ENCODE measurements at places on chromosomes 1 and 21. TPM values are rescaled to one million over a fixed set of nuclear protein-coding genes. Genes with fewer than 3 reads are reported as not detected.

DNA sequence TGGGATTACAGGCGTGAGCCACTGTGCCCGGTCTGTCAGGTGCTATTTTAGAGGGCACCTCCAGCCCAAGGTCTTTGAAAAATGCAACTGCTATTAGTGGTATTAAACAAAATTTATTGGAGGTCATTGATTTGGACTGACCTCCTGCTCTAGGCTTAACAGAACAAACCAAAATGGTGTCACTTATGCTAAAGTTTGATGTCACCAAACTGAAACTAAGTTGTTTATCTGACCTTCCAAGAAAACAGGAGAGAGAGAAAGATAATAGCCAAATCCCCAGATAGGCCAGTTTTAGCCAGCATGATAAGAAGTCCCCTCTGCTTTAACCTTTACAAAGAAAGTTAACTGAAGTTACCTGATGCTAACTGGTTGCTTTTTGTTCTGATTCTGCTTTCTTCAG lies 8.1 kb upstream of the INAVA start:
- H3K27me3 ChIP-seq, result no peaks in the 10 kb centered on the region
- peak overlapping the region; percentile 57 for H3K27ac ChIP-seq
- no peaks in the 10 kb centered on the region for H3K36me3 ChIP-seq

DNA sequence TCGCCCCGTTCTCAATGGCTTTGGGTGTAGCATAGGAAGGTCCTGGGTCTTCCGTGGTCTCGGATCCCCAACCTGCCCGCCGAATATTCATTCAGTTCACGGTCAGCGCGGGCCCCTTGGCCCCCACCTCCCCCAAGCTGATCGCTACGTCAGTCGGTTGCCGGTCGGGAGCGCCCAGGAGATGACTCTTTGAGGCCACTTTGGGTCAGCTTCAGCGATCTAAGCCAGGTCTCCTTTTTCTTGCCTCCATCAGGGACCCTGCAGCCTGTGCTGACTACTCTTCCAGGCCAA lies 12.8 kb downstream of the HLX start:
- H3K4me1 ChIP-seq, result no peaks in the 10 kb centered on the region
- H3K27me3 ChIP-seq, result peaks cover 12% of the 10 kb centered on the region
- H3K36me3 ChIP-seq, result no peaks in the 10 kb centered on the region
- H3K27ac ChIP-seq, result no peak overlapping the region
- no peak overlapping the region for H3K4me3 ChIP-seq
- DNase-seq, result no peak

DNA sequence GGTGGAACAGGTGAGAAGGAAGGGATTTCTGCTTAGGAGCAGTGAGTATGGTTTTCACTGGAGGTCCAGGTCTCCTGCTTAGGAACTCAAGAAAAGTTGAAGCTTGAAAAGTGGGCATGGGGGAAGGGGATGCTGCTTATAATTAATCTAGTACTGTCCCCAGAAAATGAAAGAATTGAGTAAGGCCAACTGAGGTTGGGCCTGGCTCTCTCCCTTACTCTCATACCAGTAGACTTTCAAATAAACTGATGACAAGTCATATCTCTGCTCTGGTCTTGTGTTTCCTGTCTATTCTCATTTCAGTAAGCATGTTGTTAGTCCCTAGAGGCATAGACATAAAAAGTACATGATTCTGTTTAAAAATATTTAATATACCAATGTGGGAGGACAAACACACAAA lies 26.4 kb downstream of the CD48 start:
- peaks cover 82% of the 10 kb centered on the region for H3K4me1 ChIP-seq
- peak overlapping the region; percentile 55 for H3K27ac ChIP-seq
- no peak overlapping the region for H3K4me3 ChIP-seq
- no peaks in the 10 kb centered on the region for H3K27me3 ChIP-seq

GRCh38 chr1:231557411-231557810 lies 28.9 kb downstream of the TSNAX start:
- H3K4me3 ChIP-seq, result no peak overlapping the region
- H3K27me3 ChIP-seq, result no peaks in the 10 kb centered on the region
- DNase-seq, result no peak
- H3K36me3 ChIP-seq, result no peaks in the 10 kb centered on the region
- no peak overlapping the region for H3K27ac ChIP-seq

- H3K4me1 ChIP-seq, result no peaks in the 10 kb centered on the region
- no peak for DNase-seq
- no peaks in the 10 kb centered on the region for H3K27me3 ChIP-seq
- no peak overlapping the region for H3K4me3 ChIP-seq
- no peaks in the 10 kb centered on the region for H3K36me3 ChIP-seq
These were observed 314.1 kb downstream of the PLPP3 start for GRCh38 chr1:56265216-56265615.

DNA sequence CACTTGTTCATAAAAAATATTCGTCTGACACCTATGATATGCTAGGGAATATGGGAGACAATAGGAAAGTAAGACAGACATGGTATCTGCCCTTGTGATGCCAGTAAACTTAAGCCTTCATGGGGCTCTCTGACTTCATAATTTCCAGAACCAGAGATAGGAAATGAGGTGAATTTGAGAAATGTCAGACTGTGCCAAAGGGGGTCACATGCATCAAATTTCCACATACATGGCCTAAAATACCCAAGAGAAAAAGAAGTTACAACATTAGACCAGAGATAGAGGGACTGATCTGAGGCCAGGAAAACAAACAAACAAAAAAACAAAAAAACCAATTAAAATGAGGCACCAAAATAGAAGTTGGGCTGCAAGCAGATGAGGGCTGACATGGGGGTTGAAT lies 75.7 kb downstream of the DISC1 start:
- H3K36me3 ChIP-seq, result no peaks in the 10 kb centered on the region
- H3K27ac ChIP-seq, result no peak overlapping the region
- H3K27me3 ChIP-seq, result no peaks in the 10 kb centered on the region
- no peaks in the 10 kb centered on the region for H3K4me1 ChIP-seq

DNA sequence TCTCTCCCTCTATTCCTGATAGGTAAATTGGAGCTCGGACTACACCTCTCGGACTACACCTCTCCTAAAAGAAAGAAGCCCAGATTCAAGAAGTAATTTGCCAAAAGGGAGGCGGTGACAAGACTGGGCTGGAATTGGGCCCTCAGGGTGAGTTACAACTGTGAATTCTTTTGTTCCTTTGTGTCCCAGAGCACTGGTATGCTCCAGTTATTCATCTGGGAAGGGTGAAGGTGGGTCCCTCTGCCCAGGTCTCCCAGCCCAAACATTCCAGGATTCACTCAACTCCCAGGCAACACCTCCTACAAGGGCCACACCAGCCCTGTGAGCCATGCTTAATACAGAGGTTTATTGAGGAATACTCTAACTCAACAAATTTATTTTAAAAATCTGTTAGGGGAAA lies 69.2 kb downstream of the LMX1A start:
- DNase-seq, result no peak
- no peaks in the 10 kb centered on the region for H3K4me1 ChIP-seq
- no peak overlapping the region for H3K4me3 ChIP-seq
- no peak overlapping the region for H3K27ac ChIP-seq
- no peaks in the 10 kb centered on the region for H3K36me3 ChIP-seq
- no peaks in the 10 kb centered on the region for H3K27me3 ChIP-seq

GRCh38 chr1:89529196-89529595 lies 4.6 kb downstream of the LRRC8B start:
- H3K27ac ChIP-seq, result no peak overlapping the region
- peaks cover 71% of the 10 kb centered on the region for H3K4me1 ChIP-seq
- no peaks in the 10 kb centered on the region for H3K27me3 ChIP-seq
- no peaks in the 10 kb centered on the region for H3K36me3 ChIP-seq

Gene LAMC1
- total RNA-seq, result 0.50 TPM

Gene GOLT1A
- 0.39 TPM for total RNA-seq

Gene KCNT2
- total RNA-seq, result not detected

Gene C1orf94
- not detected for total RNA-seq

Gene PDC
- not detected for total RNA-seq

Gene SASS6
- 5.8 TPM for total RNA-seq

Gene VHLL
- total RNA-seq, result 0.52 TPM

Gene CD52
- 1,324 TPM for total RNA-seq
